ENCODE measurements at places on chromosomes 2 and 18.

DNA sequence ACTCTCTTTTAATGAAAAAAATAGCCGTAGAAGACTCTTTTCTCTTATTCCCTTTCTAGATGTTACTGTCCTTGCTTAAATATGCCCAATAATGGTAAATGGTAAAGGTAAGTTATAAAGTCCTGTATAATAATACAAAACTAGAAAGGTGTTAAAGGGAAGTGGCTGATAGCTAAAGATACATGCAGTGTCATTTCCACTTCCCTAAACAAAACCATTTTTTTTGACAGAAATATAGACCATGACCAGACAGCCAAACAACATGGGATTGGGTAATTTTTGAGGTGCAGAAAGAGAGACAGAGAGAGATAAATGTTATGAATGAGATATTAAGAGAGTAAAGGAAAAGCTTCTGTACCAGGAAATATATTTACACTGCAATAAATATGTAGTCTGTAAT, 731.7 kb upstream of the REG3G start:
- DNase-seq: no peak

DNA sequence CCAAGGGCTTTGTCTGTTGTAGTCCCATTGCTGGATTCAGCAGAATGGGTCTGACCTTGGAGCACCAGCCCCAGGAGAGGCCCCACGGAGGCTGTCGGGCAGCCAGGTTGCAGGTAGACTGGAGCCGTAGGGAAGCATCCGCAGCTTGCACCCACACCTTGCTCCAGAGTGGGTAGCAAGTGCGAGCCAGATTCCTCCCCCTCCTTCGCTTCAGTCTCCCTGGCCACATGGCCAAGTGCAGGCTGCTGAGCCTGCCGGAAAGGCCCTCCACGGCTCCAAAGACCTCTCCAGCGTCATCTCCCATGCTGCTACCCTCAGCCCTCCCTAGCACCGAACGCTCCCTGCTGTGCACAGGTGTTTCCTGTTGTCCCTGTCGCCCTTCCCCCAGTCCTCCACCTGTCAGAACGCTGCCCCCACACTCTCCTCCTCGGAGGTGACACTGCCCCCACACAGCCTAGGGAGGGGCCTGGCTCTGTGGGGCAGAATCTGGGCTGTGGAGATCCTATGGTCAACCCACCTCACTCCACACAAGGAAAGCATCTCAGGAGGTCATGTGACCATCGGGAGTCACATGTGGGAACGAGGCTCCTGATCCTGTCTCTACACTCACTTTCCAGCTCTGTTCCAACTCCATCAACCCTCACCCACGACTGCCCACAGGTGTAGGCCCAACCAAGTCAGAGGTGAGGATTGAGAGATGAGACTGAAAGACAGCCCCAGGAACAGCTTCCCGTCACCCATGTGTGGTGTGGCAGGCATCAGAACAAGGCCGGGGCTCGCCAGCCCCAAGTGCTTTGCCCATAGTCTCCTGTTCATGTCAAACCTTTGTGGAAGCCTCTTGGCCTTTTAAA, 8.3 kb downstream of the KCNF1 start:
- no peak for DNase-seq

DNA sequence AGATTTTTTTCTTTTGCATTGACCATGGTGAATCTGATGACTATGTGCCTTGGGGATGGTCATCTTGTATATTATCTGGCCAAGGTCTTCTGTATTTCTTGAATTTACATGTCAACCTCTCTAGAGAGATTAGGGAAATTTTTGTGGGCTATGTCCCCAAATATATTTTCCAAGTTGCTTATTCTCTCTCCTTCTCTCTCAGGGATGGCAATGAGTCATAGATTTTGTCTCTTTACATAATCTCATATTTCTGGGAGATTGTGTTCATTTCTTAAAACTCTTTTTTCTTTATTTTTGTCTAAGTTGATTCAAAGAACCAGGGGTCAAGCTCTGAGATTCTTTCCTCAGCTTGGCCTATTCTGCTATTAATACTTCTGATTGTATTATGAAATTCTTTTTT, 9.9 kb downstream of the GKN2 start:
- no peak for DNase-seq

DNA sequence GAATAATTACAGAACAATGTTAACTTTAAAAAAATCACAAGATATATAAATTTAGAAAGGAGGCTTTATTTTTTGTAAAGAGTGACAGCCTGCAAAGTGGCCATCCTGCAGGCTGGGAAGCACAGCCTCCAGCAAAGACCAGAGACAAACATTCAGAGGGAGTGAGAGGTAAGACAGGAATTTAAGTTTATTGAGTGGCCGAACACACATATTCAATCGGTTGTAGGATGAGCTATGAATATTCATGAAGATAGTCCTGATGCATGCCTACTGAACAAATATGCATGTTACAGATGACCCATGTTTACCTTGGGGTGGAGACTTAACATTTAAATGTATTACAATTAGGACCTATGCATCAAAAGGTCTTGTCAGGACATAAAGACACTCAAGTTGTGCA, 33.4 kb upstream of the HNRNPA3 start:
- no peak for DNase-seq

- DNase-seq: no peak
Measured at GRCh38 chr2:43269706-43270105, 43.3 kb upstream of the ZFP36L2 start.
